Dermis blood vessel endothelial cell (primary cell): ENCODE measurements at places on chromosomes 5 and 9. TPM values are rescaled to one million over a fixed set of nuclear protein-coding genes. Genes with fewer than 3 reads are reported as not detected.

Gene CCDC183
- 0.37 and 1.0 TPM in 2 replicates for total RNA-seq

Gene PALM2AKAP2
- total RNA-seq: 0.23 TPM in 1 of 2 replicates, not detected in the other

Gene SPATA31D1
- not detected in 2 replicates for total RNA-seq

Gene TSSK1B
- not detected in 2 replicates for total RNA-seq

Gene FREM1
- total RNA-seq: under 0.01 TPM in 1 of 2 replicates, not detected in the other

Gene PSMD5
- total RNA-seq: 21.8 and 33.9 TPM in 2 replicates

Gene EIF4EBP3
- total RNA-seq: 0.37 and 0.51 TPM in 2 replicates

Gene SLC25A48
- not detected in 2 replicates for total RNA-seq

Gene INSL4
- not detected in 2 replicates for total RNA-seq

Gene CCL21
- 1.4 and 2.5 TPM in 2 replicates for total RNA-seq

Gene ACOT12
- total RNA-seq: 0.37 TPM in 1 of 2 replicates, not detected in the other

Gene IGFBPL1
- 0.17 and 0.23 TPM in 2 replicates for total RNA-seq

Gene CDKN2B-AS1
- total RNA-seq: 0.28 and 2.2 TPM in 2 replicates

Gene MRPL41
- 32.5 and 58.2 TPM in 2 replicates for total RNA-seq

Gene BARX1
- not detected in 2 replicates for total RNA-seq
